ENCODE measurements at places on chromosomes 13 and 19. TPM values are rescaled to one million over a fixed set of nuclear protein-coding genes. Genes with fewer than 3 reads are reported as not detected.

The BLVRB gene
- total RNA-seq = 83.8 TPM

The IL12RB1 gene
- 2.1 TPM for total RNA-seq

The ZNF577 gene
- total RNA-seq = 25.6 TPM

The MAP3K10 gene
- total RNA-seq = 19.8 TPM

The ZNF91 gene
- total RNA-seq = 91.2 TPM

The PNMA8A gene
- 9.3 TPM for total RNA-seq

The BRSK1 gene
- 6.5 TPM for total RNA-seq

The APOE gene
- total RNA-seq = 79.3 TPM

The SPINT2 gene
- total RNA-seq = 27.7 TPM

The CD22 gene
- 23.8 TPM for total RNA-seq

The LNX2 gene
- 10.1 TPM for total RNA-seq

The NLRP9 gene
- total RNA-seq = not detected

The NCR1 gene
- 0.45 TPM for total RNA-seq

The KIR3DL1 gene
- total RNA-seq = not detected

The ZNF134 gene
- total RNA-seq = 16.5 TPM

The GARIN5A gene
- total RNA-seq = 0.45 TPM

The TRPM4 gene
- 32.5 TPM for total RNA-seq

The ZNF599 gene
- total RNA-seq = 10.0 TPM

The SOX1 gene
- total RNA-seq = not detected

The F7 gene
- total RNA-seq = 0.27 TPM

The NCAN gene
- total RNA-seq = not detected

The HRC gene
- total RNA-seq = 5.1 TPM

The PSG6 gene
- not detected for total RNA-seq

The STXBP2 gene
- total RNA-seq = 30.1 TPM

The KLF1 gene
- 1.1 TPM for total RNA-seq

The VSTM2B gene
- not detected for total RNA-seq

The DZIP1 gene
- total RNA-seq = 34.5 TPM

The GPR183 gene
- total RNA-seq = 19.5 TPM
